ENCODE measurements at places on chromosomes 12 and 14.

GRCh38 chr12:106643000-106643399 is 60.2 kb downstream of the RFX4 start:
- DNase-seq: no peak

- no peak for DNase-seq
Measured at GRCh38 chr14:86575141-86575540, 1045.2 kb downstream of the FLRT2 start.

DNA sequence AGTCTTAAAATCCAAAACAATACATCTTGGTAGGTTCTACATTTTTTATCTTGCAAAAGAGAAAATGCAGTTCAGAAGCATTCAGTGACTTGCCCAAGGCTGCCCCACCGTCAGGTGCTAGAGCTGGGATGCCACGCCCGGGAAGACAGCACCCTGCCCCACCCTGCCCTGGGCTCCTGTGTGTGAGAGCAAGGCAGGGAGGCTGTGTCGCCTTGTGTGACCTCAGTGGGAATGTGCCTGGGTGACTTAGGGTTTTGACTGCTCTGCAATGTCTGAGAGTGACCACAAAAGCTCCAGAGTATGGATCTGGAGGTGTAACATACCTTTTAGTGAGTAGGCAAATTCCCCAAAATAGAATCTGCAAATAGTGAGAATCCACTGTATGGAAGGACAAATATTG is 60.0 kb downstream of the AACS start:
- DNase-seq: no peak

DNA sequence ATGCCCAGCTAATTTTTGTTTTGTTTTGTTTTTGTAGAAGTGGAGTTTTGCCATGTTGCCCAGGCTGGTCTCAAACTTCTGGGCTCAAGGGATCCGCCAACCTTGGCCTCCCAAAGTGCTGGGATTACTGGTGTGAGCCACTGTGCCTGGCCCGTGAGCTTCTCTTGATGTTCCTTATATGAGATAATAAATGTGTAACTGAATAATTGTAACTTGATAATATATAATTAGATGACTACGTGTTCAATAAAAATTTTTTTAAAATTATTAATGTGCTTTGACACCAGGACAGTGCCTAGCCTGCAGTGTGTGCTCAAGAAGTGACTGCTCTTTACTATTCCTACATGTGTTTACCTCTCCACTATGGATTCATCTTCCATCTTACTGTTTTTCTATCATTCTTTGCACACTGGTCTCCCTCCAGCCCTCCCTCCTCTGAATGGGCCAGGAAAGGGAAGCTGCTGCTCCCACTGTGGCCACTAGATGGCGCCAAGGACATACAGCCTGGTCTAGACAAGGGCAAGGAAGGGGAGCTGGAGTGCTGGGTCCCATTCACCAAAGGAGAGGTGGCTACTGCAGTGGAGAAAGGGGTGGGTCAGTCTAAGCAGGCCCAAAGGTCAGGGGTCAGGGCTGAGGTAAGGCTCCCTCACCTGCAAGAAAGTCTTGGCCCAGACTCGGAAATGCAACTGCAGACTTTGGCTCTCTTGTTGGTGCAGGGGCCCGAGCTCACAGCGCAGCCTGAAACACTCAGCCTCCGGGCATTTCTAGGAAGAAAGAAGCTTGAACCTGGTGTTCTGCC is 14.7 kb upstream of the ZNF385A start:
- DNase-seq: peak; percentile 90

- DNase-seq: no peak
Measured at GRCh38 chr12:105261010-105261409, 25.0 kb upstream of the APPL2 start.

Data from activated naive CD4-positive, alpha-beta T cell treated with Interleukin-2 at 50 U/mL for 16 hours (primary cell).